ENCODE measurements at places on chromosomes 7 and 10. TPM values are rescaled to one million over a fixed set of nuclear protein-coding genes. Genes with fewer than 3 reads are reported as not detected.

DNA sequence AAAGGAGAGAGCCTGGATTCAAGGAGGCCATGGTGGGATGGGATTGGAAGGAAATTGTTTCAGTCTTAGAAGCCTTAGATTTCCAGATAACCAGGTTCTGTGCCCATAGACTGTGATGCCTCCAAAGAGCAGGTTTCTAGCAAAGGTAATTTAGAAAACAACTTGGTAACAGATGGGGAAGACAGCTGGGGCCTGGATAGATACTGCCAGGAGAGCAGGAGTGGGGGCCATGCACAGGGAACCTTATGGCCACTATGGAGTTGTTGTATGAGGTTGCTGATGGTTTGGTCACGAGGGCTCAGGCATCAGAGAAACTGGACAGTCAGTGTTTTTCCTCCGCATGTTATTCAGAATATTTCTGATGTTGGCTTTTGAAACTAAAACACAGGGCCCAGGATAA, 901.9 kb downstream of the LRMDA start:
- no peak overlapping the region for H3K4me3 ChIP-seq
- DNase-seq, result no peak
- no peaks in the 10 kb centered on the region for H3K27me3 ChIP-seq
- H3K4me1 ChIP-seq, result no peaks in the 10 kb centered on the region

- H3K36me3 ChIP-seq, result no peaks in the 10 kb centered on the region
- no peak overlapping the region for H3K27ac ChIP-seq
- H3K4me3 ChIP-seq, result no peak overlapping the region
- no peak for DNase-seq
Measured at GRCh38 chr7:96205665-96206064, 116.2 kb downstream of the SLC25A13 start.

- no peak for DNase-seq
- H3K27ac ChIP-seq, result no peak overlapping the region
- H3K4me3 ChIP-seq, result no peak overlapping the region
- H3K36me3 ChIP-seq, result no peaks in the 10 kb centered on the region
Measured at GRCh38 chr7:101241443-101242349, 3.2 kb downstream of the FIS1 start.

GRCh38 chr10:106978756-106979155, 185.8 kb downstream of the SORCS1 start:
- no peak overlapping the region for H3K27ac ChIP-seq
- no peak for DNase-seq
- no peak overlapping the region for H3K4me3 ChIP-seq
- H3K4me1 ChIP-seq, result peaks cover 12% of the 10 kb centered on the region

GNA12 gene
- 28.6 TPM for total RNA-seq

DNA sequence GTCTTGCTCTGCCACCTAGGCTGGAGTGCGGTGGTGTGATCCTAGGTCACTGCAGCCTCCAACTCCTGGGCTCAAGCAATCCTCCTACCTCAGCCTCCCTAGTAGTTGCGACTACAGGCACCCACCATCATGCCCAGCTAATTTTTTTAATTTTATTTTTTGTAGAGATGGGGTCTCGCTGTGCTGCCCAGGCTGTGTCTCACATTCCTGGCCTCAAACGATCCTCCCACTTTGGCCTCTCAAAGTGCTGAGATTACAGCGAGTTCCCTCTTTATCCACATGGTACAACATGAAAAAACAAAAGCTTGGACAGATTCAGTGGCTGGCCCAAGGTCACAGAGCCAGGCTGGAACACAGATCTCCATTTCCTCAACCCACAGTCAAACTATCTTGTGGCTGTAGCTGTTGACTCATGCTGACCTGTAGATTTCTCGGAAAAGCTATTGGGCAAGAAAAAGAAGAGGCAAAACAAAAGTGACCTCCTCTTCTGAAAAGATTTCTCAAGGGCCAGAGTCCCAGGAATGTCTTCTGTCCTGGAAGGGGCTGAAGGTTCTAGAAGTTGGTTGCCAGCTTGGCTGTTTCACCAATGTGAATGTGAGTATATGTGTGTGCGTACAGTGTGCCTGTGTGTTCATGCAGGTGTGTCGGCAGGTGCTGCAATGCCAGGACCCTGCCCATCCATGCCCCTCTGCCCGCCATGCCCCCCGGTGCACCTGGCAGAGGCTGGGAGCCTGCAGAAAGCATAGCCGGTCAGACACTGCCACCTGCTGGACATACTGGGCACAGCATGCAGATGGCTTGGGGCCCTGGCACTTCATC, 28.4 kb downstream of the TMEM130 start:
- no peaks in the 10 kb centered on the region for H3K27me3 ChIP-seq
- no peaks in the 10 kb centered on the region for H3K36me3 ChIP-seq
- H3K4me1 ChIP-seq, result no peaks in the 10 kb centered on the region

DNA sequence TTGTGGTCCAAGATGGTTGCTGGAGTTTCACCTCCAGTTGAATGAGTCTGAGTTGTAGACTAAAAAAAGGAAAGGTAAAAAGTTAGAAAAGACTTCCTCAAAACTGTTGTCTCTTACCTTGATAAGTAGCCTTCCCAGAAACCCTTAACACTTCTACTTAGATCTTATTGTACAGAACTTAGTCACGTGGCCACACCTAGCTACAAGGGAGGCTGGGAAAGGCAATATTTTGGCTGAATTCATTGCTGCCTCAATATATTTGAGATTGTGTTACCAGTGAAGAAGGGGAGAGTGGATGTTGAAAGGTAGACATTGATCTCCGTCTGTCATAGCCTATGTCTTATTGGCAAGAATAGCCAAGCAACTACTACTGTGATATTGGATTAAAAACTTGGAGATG, 35.5 kb upstream of the VDAC2 start:
- no peak overlapping the region for H3K27ac ChIP-seq
- no peak overlapping the region for H3K4me3 ChIP-seq

DNA sequence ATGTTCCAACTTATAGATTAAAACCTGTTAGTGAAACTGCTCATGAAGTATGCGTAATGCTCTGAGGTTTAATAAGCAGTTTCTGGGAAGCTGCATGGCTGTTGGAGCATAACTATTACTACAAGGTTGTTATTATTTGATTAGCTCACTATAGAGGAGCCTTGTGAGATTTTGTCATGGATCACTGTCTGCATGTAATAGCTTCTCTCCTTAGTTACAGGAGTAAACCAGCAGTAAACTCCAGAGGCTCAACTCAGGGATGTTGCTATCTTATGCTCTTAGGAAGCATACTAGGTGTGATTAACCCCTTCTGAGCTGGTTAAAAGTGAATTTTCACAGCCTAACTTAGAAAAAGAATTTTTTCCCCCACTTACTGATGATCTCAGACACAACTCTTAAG, 63.6 kb upstream of the IFRD1 start:
- no peaks in the 10 kb centered on the region for H3K4me1 ChIP-seq
- H3K27me3 ChIP-seq, result no peaks in the 10 kb centered on the region
- no peak for DNase-seq
- no peak overlapping the region for H3K4me3 ChIP-seq
- no peaks in the 10 kb centered on the region for H3K36me3 ChIP-seq
- no peak overlapping the region for H3K27ac ChIP-seq

- H3K4me1 ChIP-seq, result no peaks in the 10 kb centered on the region
- no peaks in the 10 kb centered on the region for H3K27me3 ChIP-seq
- no peak overlapping the region for H3K27ac ChIP-seq
- H3K4me3 ChIP-seq, result no peak overlapping the region
- no peak for DNase-seq
Measured at GRCh38 chr7:66781408-66782090, 41.0 kb downstream of the RABGEF1 start.

DNA sequence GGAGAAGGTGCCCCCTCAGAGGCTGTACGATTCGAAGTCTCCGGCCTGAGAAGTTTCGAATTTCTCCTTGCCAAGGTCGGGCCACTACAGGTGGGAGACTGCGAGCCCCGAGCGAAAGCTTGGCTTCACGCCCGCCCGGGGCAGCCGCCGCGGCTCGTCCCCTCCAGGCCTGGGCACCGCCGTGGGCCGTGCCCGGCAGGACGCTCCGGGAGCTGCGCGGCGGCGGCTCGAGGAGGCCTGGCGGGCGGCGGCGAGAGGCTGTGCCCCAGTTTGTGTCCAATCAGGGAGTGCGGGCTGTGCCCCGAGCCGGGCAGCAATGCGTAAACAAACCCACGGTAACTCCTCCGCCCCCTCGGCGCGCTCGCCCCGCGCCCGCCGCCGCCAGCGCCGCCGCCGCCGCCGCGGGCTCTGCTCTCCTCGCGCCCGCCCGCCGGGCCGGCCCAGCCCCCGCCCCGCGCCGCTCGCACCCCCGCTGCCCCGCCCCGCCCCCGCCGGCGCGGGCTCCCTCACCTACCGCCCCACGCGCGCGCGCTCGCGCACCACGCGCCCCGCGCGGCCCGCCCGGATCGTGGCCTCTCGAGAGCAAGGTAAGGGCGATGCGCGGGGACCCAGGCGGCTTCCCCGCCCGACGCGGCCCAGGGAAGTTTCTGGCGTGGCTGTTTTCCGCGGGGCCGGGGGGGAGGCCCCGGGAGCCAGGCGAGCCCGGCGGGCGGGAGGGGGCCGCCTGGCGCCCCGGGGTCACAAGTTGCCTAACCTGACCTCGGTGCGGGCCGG, 57.8 kb upstream of the PCGF5 start:
- H3K27me3 ChIP-seq, result no peaks in the 10 kb centered on the region
- no peaks in the 10 kb centered on the region for H3K36me3 ChIP-seq
- no peaks in the 10 kb centered on the region for H3K4me1 ChIP-seq
- peak overlapping the region; percentile 65 for H3K4me3 ChIP-seq
- DNase-seq, result peak; percentile 34

DNA sequence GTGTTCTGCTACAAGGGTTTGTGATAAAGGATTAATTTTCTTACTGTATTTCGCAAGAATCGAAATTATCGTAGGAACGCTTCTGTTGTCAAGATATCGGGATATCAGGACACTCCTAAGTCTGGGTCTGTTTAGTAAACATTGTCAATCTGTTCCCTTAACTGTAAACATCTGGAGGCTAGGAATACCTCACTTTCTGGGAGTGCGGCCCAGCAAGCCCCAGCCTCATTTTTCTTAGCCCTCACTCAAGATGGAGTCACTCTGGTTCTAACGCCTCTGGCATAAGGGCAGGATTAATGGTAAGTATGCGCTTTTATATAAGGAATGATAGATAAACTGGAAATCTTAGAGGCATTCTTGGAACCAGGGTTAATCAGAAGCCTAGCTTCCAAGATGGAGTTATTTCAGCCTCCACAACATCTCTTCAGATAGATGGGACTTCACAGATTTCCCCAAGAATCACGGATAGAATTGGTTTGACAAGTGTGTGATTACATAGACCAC, 30.1 kb upstream of the CCL24 start:
- H3K4me3 ChIP-seq, result no peak overlapping the region
- no peaks in the 10 kb centered on the region for H3K36me3 ChIP-seq
- no peak for DNase-seq
- no peaks in the 10 kb centered on the region for H3K27me3 ChIP-seq
- no peak overlapping the region for H3K27ac ChIP-seq
- peaks cover 15% of the 10 kb centered on the region for H3K4me1 ChIP-seq

GRCh38 chr7:114818501-114818900, 103.4 kb upstream of the MDFIC start:
- H3K4me1 ChIP-seq, result no peaks in the 10 kb centered on the region
- no peak for DNase-seq
- H3K27ac ChIP-seq, result no peak overlapping the region
- no peaks in the 10 kb centered on the region for H3K27me3 ChIP-seq
- H3K36me3 ChIP-seq, result no peaks in the 10 kb centered on the region

THSD7A gene
- 24.7 TPM for total RNA-seq

- no peaks in the 10 kb centered on the region for H3K27me3 ChIP-seq
- H3K4me3 ChIP-seq, result no peak overlapping the region
- DNase-seq, result no peak
- no peak overlapping the region for H3K27ac ChIP-seq
- H3K36me3 ChIP-seq, result no peaks in the 10 kb centered on the region
- H3K4me1 ChIP-seq, result no peaks in the 10 kb centered on the region
Measured at GRCh38 chr7:137539111-137539715, 195.7 kb upstream of the PTN start.

GRCh38 chr10:114044247-114045135, 825 bp downstream of the ADRB1 start:
- peaks cover 6% of the 10 kb centered on the region for H3K4me1 ChIP-seq
- no peak for DNase-seq
- H3K27ac ChIP-seq, result no peak overlapping the region
- H3K36me3 ChIP-seq, result no peaks in the 10 kb centered on the region

- no peaks in the 10 kb centered on the region for H3K36me3 ChIP-seq
- H3K27me3 ChIP-seq, result no peaks in the 10 kb centered on the region
- no peak overlapping the region for H3K4me3 ChIP-seq
- H3K27ac ChIP-seq, result no peak overlapping the region
- peaks cover 49% of the 10 kb centered on the region for H3K4me1 ChIP-seq
Measured at GRCh38 chr7:5677538-5678294, 103.7 kb downstream of the RNF216 start.

- H3K4me1 ChIP-seq, result no peaks in the 10 kb centered on the region
- H3K4me3 ChIP-seq, result peak overlapping the region; percentile 42
- no peak overlapping the region for H3K27ac ChIP-seq
- H3K27me3 ChIP-seq, result no peaks in the 10 kb centered on the region
Measured at GRCh38 chr7:143884969-143885559, 16.9 kb downstream of the TCAF1 start.

ELMO1 gene
- 196 TPM for total RNA-seq

GRCh38 chr10:12531305-12532220, 182.2 kb downstream of the CAMK1D start:
- H3K4me1 ChIP-seq, result no peaks in the 10 kb centered on the region
- no peak overlapping the region for H3K27ac ChIP-seq
- DNase-seq, result peak; percentile 20
- no peak overlapping the region for H3K4me3 ChIP-seq
- no peaks in the 10 kb centered on the region for H3K27me3 ChIP-seq

- no peaks in the 10 kb centered on the region for H3K27me3 ChIP-seq
- no peak overlapping the region for H3K27ac ChIP-seq
- no peak for DNase-seq
- no peaks in the 10 kb centered on the region for H3K4me1 ChIP-seq
- no peak overlapping the region for H3K4me3 ChIP-seq
Measured at GRCh38 chr10:96703358-96703757, 17.0 kb downstream of the PIK3AP1 start.

C10orf67 gene
- total RNA-seq, result 0.84 TPM
